OCI-M1 (cell line): ENCODE measurements at places on chromosomes 1 and 21.

GRCh38 chr1:154158307-154159125, 3.6 kb upstream of the NUP210L start:
- peak; percentile 84 for DNase-seq

- peak; percentile 68 for DNase-seq
Measured at GRCh38 chr1:121516234-121516967, 331.6 kb downstream of the SRGAP2C start.

- DNase-seq, result no peak
Measured at GRCh38 chr1:95071539-95071938, 1.2 kb downstream of the ALG14 start.

GRCh38 chr1:235670157-235670776, 20.7 kb upstream of the GNG4 start:
- no peak for DNase-seq

- peak; percentile 53 for DNase-seq
Measured at GRCh38 chr1:189654906-189655305, 822.8 kb downstream of the BRINP3 start.

- peak; percentile 32 for DNase-seq
Measured at GRCh38 chr1:172513479-172513878, 19.5 kb upstream of the SUCO start.

DNA sequence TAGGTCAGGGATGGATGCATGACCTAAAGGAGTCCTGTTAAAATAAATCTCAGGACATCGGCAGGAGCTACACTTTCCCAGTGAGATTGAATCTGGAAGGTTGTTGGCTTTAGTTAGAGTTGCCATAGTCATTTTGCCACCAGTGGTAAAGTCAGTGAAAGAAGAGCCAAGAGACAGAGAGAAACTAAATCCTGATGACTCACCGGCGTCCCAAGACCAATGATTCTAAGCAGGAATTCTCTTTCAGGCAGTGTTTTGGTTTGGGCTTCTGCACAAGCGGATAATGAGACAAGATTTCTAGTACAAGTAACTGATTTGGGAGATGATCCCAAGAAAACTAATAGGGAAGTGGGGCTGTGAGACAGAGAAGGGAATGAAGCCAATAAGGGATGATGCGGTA, 88.8 kb upstream of the ETS2 start:
- DNase-seq, result no peak

DNA sequence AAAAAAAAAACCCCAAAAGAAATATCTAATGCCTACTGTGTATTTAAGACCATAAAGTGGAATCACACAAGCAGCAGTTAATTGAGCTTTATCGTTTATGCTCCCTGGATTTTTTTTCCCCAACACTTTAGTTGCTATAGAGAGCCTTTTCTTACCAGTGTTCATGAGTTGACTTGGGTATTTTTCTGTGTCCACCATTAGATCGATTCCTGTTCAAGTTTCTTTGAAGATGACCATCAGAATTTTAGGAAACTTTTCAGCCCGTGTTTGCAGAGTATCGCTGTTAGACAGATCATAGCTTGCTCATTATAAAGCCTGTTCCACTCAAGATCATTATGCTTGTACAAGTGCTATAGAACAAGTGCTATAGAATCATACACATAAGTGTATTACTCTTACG, 1.5 kb downstream of the RALGPS2 start:
- DNase-seq, result peak; percentile 50

DNA sequence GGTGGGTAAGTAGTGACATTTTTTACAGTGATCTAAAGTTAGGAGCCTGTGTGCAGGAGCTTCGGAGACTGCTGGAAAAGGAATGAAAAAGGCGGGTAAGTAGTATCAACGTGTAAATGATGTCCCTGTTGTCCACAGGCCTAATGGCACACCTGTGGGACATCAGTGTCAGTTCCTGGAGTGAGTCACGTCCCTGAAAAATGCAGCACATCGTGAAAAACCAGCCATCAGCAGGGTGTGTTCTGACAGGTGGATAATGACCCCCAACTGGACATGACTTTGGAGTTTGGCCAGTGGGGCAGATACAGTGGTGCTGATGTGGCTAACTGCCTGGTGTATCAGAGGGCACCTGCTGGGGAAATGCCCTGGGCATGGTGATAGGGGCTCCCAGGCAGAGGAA, 12.0 kb upstream of the PRDM15 start:
- no peak for DNase-seq

DNA sequence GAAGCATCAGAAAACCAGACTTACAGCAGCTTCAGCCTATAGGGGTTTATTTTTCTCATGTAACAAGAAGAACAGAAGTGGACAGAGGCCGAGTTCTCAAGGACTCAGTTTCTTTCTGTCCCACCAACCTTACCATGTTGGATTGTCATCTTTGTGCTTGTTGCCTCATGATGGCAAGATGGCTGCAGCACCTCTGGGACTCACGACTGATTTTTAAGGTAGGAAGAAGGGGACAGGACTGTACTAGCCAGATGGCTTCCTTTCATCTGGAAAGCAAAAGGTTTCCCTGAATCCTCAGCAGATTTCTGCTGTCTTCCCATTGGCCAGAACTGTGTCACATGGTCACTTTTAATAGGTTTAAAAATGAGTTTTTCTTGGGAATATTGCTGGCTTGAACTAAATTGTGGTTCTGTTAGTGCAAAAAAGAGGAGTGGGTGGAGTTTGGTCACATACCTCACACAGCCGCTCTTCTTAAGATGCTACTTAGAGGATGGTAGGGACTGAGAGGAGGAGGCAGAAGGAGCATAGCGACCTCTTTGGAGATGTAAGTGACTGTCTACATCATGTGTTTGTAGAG, 48.1 kb upstream of the ENAH start:
- DNase-seq, result no peak

GRCh38 chr1:231420959-231421545, 1.0 kb downstream of the EGLN1 start:
- peak; percentile 65 for DNase-seq

DNA sequence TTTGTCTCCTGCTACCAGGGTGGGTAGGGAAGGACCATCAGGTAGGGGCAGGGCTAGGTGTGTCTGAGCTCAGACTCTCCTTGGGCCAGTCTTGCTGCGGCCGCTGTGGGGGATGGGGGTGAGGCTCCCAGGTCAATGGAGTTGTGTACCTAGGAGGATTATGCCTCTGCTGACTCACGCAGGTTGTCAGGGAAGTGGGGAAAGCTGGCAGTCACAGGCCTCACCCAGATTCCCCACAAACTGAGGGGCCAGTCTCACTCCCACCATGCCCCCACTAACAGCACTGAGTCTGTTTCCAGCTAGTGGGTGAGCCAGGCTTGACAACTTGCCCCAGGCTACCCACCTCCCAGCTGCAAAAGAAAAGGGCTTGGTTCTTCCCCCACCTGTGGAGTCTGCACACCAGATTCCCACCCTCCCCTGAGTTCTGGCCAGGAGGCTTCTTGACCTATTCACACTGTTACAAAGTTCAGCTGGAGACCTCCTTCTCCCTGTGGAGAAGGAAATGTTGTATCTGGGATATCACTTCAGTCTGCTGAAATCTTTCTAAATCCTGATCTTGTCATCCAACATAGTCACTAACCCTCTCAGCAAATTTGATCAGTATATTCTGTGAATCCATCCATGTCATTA, 69.2 kb upstream of the GJA8 start:
- DNase-seq, result no peak

DNA sequence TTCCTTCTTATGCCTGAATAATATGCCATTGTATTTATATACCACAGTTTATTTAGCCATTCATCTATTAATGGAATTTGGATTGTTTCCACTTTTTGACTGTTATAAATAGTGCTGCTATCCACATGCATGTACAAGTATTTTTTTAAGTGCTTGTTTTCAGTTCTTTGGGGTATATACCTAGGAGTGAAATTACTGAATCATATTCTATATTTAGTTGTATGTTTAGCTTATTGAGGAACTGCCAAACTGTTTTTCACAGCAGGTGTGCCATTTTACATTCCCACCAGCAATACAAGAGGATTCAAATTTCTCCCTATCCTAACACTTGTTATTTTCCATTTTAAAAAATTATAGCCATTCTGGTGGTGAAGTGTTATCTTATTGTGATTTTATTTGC, 7.6 kb upstream of the HJV start:
- no peak for DNase-seq

GRCh38 chr1:35882586-35882944, 444 bp upstream of the AGO1 start:
- DNase-seq, result no peak

GRCh38 chr1:229363723-229364122, 20.9 kb upstream of the CCSAP start:
- DNase-seq, result no peak

DNA sequence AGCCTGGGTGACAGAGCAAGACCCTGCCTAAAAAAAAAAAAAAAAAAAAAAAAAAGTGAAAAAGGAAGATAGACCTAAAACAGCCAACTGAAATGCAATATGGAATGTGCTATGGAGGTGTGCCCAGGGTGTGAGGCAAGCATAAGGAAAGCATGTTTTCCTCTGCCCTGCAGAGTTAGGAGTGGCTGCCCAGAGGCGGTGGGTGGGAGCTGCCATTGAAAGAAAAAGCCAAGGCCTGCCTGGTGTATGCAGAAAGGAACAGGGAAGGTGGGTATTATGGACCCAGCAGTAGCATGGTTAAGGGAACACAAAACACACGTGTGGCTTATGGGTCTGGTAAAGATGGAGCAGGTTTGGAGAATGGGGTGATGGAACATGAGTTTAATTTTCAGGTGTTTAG, 8.9 kb downstream of the CD244 start:
- DNase-seq, result no peak

DNA sequence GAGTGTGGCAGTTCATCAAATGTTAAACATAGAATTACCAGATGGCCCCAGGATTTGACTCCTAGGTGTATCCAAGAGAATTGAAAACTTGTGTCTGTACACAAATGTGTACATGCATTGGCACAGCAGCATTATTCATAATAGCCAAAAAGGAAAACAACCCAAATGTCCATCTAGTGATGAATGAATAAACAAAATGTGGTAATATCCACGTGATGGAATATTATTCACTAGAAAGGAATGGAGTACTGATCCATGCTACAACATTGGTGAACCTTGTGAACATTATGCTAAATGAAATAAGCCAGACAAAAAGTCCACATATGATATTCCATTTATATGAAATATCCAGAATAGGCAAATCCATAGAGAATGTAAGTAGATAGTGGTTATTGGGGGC, 77.7 kb downstream of the RAVER2 start:
- no peak for DNase-seq

GRCh38 chr1:238581332-238581731, 690.6 kb upstream of the ZP4 start:
- DNase-seq, result no peak

- DNase-seq, result no peak
Measured at GRCh38 chr1:235327559-235328270, at the start of gene ARID4B. ARID4B (minus strand) TSS chr1:235328179; CDS start chr1:235326919, 1,260 bp downstream.

DNA sequence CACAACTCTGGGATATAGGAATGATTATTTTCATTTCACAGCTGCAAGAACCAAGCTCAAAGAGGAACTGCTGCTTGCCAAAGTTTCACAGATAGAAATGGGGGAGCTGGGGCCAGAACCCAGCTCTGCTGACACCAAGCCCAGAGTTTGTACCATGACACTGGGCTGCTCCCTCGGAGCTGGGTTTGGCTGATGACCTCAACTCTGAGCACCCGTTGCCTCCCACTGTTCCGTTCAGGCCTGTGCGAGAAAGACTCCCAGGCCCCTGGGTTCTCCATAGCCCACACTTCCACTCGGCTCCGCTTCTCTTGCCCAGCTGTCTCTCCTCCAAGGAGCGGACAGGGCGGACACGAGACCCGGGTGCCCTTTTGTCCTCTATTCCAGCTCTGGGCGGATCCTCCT, 55.2 kb downstream of the NGF start:
- peak; percentile 4 for DNase-seq

GRCh38 chr1:233412812-233413211, 85.3 kb downstream of the MAP3K21 start:
- no peak for DNase-seq

DNA sequence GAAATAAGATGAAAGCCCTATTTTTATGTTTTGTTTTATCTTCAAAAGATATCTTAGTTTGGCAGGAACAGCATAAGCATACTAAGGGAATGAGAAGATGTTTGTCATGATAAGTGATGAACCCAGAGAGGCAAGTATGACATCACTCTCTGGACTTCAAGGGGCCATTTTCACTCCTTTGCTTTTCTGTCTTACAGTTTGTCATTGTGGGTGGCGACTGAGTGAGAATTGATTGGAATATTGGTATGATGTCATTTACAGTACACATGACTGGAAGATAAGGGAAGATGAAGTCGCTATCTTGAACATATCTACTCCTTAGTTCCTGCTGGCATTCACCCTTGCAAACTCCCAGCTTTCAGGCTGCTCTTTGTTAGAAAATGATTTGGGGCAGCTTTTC, 258.1 kb upstream of the RAB4A start:
- no peak for DNase-seq

DNA sequence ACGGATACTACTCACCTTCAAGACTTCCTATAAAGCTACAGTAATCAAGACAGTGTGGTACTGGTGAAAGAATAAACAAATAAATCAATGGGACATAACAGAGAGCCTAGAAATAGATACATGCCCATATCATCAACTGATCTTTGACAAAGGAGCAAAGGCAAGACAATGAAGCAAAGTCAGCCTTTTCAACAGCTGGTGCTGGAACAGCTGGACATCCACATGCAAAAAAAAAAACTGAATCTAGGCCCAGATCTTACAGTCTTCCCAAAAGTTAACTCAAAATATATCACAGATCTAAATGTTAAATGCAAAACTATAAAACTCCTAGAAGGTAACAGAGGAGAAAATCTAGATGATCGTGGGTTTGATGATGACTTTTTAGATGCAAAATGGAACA, 170.3 kb downstream of the MIS18A start:
- DNase-seq, result no peak

GRCh38 chr1:23556635-23557470, 2.4 kb downstream of the ID3 start:
- DNase-seq, result peak; percentile 45

DNA sequence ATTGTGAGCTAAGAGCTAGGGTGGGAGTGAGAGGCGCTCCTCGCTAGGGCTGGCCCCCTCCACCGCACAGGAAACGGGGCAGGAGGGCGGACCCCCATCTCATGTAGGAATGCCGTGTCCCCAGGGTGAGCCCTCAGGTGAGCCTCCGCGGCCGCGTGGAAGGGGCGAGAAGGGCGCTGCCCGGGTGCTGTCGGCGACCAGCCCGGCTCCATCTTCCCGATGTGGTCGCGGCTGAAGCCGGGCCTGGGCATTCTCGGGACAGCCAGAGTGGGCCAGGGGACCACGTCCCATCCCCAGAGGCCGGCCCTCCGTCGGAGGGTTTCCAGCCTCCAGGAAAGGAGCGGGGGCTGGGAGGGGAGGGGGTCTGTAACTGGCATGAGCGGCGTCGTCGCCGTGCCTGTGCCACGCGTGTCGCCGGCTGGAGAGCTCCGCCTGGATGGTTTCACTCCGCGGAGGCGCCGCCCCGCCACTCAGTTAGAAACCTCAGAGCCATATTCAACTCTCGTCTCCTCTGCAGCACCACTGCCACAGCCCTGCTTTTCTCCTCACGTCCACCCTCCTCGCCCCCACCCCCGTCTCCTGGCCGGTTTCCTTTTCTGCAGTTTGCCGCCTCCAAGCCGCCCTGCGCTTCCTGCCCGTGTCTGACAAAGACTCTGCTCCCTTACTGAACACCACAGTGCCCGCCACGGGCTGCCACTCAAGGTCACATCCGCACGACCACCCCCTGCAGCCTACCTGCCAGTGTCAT, at the start of gene TMEM269:
Gene TMEM269 (plus strand): TSS at position 46 of the 748 bp plus-strand sequence. CDS start 4,903 bp downstream, outside the sequence.
- DNase-seq, result no peak
